ENCODE measurements at places on chromosomes 2 and 18. TPM values are rescaled to one million over a fixed set of nuclear protein-coding genes. Genes with fewer than 3 reads are reported as not detected.

Gene UGT1A4
- not detected for polyA plus RNA-seq

Gene NGEF
- polyA plus RNA-seq: not detected

Gene SERPINB13
- not detected for polyA plus RNA-seq

Gene ANKRD30BL
- polyA plus RNA-seq: 0.64 TPM

Gene UGT1A8
- not detected for polyA plus RNA-seq

Gene PRSS56
- not detected for polyA plus RNA-seq

Gene LHCGR
- not detected for polyA plus RNA-seq

Gene RAD51AP2
- polyA plus RNA-seq: not detected

Gene MYO1B
- 2.0 TPM for polyA plus RNA-seq

Gene ERFE
- polyA plus RNA-seq: not detected

Gene OTX1
- polyA plus RNA-seq: not detected

Gene KCNG2
- polyA plus RNA-seq: not detected

Gene CCDC178
- polyA plus RNA-seq: not detected

Gene RFX8
- not detected for polyA plus RNA-seq

Gene CXCR2
- 0.40 TPM for polyA plus RNA-seq

Gene NEU2
- not detected for polyA plus RNA-seq

Gene DARS1
- polyA plus RNA-seq: 117 TPM

Gene ASB18
- polyA plus RNA-seq: not detected

Gene GIGYF2
- 24.3 TPM for polyA plus RNA-seq

Gene TMEM17
- not detected for polyA plus RNA-seq

Gene HOXD12
- not detected for polyA plus RNA-seq

Gene CRACDL
- polyA plus RNA-seq: not detected

Gene COL6A3
- not detected for polyA plus RNA-seq

Gene CCBE1
- not detected for polyA plus RNA-seq

Gene HOXD10
- not detected for polyA plus RNA-seq

Gene AMER3
- polyA plus RNA-seq: not detected

Gene SKA1
- polyA plus RNA-seq: 0.90 TPM

Gene RAB27B
- polyA plus RNA-seq: 1.1 TPM

Gene ALPG
- not detected for polyA plus RNA-seq

Gene TWSG1
- 2.9 TPM for polyA plus RNA-seq

Gene ANKRD62
- polyA plus RNA-seq: not detected

Gene IGFBP2
- polyA plus RNA-seq: not detected

Gene EPB41L3
- 0.39 TPM for polyA plus RNA-seq

Gene LINC00305
- polyA plus RNA-seq: not detected

Gene CYP27C1
- polyA plus RNA-seq: not detected

Gene MDH1B
- not detected for polyA plus RNA-seq

Gene GCA
- 52.4 TPM for polyA plus RNA-seq

Gene CAPN13
- polyA plus RNA-seq: not detected

Gene CNDP1
- not detected for polyA plus RNA-seq

Gene STPG4
- polyA plus RNA-seq: not detected

Gene B4GALT6
- not detected for polyA plus RNA-seq

Gene SRD5A2
- not detected for polyA plus RNA-seq
